T-cell (primary cell): ENCODE measurements at places on chromosomes 1 and 21.

- no peak for DNase-seq
Measured at GRCh38 chr1:229538945-229539344, 19.6 kb downstream of the ABCB10 start.

GRCh38 chr1:12604114-12604874, 13.7 kb downstream of the DHRS3 start:
- DNase-seq, result peak; percentile 70

- DNase-seq, result no peak
Measured at GRCh38 chr1:65827346-65827745, 34.7 kb downstream of the PDE4B start.

DNA sequence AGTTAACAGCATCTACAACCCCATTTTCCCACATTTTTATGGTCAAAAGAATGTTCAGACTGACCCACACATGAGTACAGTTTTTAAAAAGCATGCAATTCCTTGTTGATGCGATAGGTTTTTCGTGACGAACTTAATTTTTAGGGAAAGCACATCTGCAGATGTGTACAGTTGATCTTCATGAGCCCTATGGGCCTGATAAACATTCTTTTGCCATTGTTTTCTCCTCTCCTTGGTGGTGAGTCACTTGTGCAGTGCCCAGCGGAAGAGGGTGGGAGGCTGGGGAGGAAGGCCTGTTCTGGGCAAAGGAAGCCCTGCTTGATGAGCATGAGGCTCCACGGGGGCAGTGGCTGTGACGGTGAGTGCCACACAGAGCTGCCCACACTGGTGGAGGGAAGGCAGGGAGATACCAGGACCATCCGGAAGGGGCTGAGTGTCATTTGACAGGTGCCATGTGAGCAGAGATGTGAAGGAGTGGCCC, 5.3 kb downstream of the ARF1 start:
- DNase-seq, result no peak

GRCh38 chr1:94909486-94909885, 17.4 kb downstream of the CNN3 start:
- no peak for DNase-seq

- no peak for DNase-seq
Measured at GRCh38 chr21:37514038-37514667, 147.6 kb downstream of the DYRK1A start.
